ENCODE measurements at places on chromosomes 7 and 10.

GRCh38 chr7:128168667-128169210, 72.3 kb upstream of the LEP start:
- peak; percentile 60 for DNase-seq

DNA sequence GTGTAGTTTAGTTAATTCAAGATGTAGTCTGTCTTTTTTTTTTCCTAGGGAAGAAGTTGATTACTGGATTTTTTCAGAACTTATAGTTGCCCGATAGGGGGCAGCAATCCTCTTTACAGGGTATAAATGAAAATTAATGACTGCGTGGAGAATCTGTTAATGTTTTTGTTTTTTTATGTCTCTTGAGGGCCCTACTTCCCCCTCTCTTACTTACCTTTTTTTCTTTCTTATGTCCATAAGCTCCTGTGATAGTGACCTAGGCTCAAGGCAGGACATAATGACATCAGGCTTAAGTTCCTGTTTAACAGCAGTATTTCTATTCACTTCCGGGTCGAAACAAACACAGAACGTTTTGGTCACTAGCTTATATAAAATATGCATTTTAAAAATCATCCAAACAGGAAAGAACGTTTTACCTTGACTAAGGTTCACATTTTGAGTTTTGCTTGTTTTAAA, 18.8 kb downstream of the CDC123 start:
- DNase-seq = no peak

DNA sequence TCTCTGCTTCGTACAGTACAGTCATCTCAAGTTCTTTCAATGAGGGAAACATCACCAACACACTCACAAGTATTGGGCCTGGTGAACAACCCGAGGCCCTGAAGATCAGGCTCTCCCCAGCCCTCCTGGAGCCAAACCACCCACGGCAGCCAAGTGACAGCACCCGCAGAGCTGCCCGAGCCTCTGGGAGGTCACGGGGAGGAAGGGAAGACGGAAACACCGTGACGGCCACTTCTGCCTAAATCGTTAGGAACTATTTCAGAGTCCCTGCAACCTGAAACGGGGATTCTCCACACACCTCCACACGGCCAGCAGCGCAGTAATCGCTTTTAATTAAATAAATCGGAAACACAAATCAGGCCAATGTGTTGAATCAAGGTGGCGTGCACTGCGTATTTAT, 222.6 kb downstream of the MAD1L1 start:
- DNase-seq = no peak

DNA sequence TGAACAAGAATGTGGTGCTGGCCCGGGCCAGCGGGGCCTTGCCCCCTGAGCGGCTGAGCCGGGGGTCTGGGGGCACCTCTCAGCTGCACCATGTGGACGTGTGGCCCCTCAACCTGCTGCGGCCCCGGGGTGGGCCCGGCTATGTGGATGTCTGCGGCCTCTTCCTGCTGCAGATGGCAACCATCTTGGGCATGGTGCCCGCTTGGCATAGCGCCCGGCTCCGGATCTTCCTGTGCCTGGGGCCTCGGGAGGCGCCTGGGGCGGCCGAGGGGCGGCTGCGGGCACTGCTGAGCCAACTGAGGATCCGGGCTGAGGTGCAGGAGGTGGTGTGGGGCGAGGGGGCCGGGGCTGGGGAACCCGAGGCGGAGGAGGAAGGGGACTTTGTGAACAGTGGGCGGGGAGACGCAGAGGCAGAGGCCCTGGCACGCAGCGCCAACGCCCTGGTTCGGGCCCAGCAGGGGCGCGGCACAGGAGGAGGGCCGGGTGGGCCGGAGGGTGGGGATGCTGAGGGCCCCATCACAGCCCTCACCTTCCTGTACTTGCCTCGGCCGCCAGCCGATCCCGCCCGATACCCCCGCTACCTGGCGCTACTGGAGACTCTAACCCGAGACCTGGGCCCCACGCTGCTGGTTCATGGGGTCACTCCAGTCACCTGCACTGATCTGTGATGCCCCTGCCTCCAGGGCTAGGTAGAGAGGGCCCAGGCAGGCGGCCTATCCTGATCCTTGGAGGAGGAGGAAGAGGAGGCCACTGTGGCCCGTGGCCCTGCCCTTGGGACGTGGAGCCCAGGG, 1.1 kb upstream of the TRIP6 start:
- peak; percentile 89 for DNase-seq

DNA sequence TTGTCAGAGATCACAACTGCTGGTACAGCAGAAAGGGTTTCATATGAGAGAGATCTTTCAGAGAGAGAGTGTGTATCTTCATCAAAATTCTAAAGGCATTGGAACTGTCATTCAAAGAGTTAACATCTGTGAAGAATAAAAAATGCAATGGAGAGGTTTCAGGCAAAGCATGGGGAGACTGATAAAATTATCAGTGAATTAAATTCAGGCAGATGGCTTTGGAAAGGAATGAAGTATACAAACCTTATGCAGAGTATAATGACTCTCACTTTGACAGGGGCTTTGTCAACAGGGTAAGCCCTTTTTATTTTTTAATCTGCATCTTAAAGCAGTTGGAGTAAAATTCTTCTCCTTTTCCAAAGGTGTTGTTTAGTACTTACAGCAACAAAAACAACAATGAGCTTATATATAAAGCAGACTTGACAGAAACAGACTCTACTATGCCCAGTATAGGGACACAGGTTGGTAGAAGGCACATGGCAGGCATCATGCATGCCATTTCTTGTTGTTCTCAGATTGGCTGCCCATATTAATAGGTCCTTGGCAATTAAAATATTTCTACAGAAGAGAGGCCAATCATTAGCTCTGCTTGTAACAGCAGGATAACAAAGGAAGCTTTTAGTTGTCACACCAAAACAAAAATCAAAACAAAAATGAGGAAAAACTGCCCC, 54.9 kb upstream of the NXPH1 start:
- no peak for DNase-seq

- DNase-seq = no peak
Measured at GRCh38 chr7:2010551-2011265, 222.0 kb downstream of the MAD1L1 start.

DNA sequence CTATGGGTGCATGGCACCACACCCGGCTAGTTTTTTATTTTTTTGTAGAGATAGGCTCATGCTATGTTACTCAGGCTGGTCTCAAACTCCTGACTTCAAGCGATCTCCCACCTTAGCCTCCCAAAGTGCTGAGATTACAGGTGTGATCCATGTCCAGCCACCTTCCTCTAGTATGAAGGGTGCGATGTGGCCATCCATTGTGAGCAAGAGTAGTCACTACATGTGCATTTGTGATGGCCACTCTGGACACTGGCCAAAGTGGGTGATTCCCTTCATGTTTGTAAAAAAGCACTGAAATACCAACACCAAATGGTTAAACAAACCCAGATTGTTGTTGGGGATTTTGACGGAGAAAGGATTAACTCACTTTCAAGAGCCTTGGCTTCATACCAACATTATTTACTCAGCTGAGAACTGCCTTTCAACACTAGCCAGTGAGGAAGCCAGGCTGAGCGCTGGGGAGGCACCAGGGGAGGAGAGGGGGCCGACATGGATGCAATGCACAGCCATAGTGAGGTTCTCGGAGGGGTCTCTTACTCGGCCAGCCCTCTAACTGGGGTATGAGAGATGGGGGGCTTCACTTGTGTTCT, 198.1 kb upstream of the LYZL2 start:
- DNase-seq = peak; percentile 53

- no peak for DNase-seq
Measured at GRCh38 chr10:122164815-122165483, 106.1 kb upstream of the BTBD16 start.

DNA sequence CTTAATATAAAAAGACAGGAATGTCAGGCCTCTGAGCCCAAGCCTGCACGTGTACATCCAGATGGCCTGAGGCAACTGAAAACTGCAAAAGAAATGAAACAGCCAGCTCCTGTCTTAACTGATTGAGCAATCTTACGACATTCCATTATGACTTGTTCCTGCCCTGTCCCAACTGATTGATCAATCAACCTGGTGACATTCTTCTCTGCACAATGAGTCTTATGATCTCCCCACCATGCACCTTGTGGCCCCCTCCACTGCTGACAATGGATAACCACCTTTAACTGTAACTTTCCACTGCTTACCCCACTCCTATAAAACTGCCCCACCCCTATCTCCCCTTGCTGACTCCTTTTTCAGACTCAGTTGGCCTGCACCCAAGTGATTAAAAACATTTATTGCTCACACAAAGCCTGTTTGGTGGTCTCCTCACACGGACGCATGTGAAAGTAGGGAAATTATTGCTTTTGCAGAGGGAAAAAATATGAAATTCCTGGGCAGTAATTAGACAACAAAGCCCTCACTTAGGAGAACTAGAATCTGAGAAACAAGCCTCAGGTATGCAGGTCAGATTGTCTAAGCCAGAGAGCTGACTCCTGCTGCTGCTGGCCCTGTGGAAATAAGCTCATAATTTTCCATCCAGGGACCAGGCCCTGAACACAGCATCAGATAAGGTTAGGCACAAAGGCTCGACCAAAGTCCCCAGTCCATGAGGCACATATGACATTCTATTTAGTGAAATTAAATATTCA, 5.3 kb downstream of the CYP3A7 start:
- DNase-seq = no peak

DNA sequence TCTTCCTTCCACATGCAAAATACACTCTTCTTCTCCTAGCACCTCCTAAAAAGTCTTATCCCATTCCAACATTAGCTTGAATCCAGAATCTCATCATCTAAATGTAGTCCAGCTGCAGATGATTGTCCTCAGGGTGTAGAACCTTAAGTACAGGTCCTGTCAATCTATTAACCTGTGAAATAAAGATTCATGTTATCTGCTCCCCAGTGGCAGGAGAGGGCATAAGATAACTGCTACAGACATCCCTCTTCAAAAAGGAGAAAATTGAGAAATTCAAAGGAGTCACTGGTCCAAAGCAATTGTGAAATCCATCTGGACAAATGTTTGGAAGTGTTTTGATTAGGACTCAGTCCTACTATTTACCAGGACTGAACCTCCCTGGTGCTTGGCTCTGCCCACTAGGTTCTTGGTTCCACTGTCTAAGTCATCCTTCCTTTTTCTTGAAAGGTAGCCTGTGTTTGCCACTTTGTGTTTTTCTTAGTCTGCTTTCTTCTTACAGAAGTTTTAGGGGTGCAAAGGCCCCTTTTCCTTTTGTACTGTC, 96.2 kb downstream of the ADD3 start:
- no peak for DNase-seq

DNA sequence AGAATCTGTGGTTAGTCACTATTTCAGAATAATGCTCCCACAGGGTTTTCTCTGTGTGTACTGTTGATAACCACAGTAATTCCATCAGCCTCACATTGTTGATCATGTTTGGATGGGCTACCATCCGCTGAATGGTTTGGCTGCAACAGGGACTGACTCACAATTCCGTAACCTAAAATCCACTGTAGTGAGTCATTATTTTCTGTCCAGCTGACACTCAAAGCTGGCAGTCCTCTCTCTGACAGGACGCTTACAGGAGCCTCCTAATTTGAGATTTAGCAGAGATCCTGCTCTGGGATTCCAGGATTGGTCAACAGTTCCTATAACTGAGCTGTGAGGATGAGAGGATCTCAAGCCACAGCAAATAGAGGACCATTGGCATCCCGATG, 32.7 kb downstream of the VWA2 start:
- peak; percentile 42 for DNase-seq

GRCh38 chr10:44042075-44042770, 342.7 kb downstream of the CXCL12 start:
- DNase-seq = no peak

GRCh38 chr7:77563275-77563674, 26.2 kb downstream of the PTPN12 start:
- DNase-seq = no peak

- no peak for DNase-seq
Measured at GRCh38 chr7:93530701-93531100, 43.8 kb downstream of the CALCR start.

Data from femur (tissue), 1 donor.